Urothelium cell line (cell line): ENCODE measurements at places on chromosomes 12 and 14.

DNA sequence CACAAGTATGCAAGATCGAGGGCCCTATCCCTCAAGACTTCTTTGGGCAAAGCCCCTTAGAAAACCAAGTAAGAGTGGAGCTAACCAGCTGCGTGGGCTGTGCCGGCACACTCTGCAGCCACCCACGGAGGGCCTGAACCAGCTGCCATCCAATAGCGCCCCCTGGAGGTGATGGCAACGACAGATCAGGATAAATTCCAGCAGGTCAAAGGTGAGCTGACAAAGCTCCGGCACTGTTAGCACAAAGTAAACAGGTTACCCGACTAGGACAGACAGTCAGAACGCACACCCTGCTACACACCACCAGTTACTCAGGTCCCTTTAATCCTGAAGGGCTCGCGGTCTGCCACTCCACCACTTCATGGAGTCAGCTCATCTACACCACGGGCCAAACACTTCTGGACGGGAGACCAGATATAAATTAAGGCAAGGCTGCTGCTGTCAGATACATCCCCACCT lies 4.9 kb downstream of the ZBTB39 start:
- DNase-seq, result peak; percentile 76

- DNase-seq, result no peak
Observed at GRCh38 chr14:61940666-61941420, 178.6 kb downstream of the SNAPC1 start.

- no peak for DNase-seq
Observed at GRCh38 chr12:106863189-106863588, 88.7 kb downstream of the RIC8B start.

DNA sequence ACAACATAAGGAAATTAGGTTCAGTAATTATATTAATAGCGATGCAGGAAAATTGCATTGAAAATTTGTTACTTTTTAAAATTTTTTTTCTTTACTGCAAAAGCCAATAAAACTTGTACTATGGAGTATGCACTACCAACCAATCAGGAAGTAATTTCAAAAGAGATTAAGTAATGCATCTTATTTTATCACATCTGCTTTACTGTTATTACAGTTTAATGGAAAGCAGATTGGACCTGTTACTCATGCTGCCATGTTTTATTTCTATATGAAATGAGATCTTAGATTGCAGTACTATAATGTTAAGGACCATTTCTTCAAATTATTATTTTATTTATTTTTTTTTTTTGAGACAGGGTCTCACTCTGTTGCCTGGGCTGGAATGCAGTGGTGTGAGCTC lies 1.7 kb upstream of the STRN3 start:
- no peak for DNase-seq

DNA sequence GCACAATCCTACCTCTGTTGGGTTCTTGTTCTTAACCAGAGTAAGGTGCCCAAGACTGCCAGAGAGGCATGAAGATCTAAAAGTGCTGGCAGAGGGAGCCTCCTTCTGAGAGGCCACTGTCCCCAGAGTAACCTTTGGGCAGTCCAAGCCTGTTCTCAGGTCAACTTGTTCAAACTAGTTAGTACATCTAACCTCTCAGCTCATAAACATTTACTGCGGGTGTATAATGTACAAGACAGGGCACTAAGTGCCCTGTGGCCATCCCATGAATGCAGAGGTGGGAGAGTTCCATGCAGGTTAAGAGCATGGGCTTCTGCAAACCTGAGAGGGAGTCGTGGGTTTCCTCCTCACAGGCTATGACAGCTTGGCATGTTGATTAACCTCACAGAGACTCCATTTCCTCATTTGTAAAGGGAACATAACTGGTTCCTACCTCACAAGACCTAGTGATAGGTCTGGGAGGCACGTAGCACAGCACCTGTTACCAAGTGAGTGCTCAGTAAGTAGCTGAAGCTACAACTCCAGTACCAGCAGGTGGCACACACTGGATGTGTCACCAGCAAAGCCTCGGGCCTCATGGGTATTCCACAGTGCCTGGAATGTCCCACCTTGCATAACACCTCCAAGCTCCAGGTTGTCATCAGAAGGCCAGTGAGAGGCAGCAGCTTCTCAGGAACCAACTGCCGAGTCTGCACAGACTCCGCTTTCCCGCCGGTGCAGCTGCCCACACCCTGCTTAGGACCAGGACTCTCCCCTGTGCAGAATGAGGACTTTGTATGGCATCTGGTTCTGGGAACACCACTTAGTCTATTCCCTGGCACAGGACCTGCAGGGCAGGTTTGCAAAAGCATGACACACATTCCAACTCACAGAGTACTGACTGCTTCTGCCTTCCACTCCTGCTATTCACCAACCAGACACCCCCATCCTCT lies 4.4 kb downstream of the VDR start:
- no peak for DNase-seq

GRCh38 chr12:108338915-108339657 lies at the start of gene CMKLR1:
TSS of gene CMKLR1 (minus strand) at chr12:108339311. CDS start at chr12:108293591, 45,720 bp downstream.
- DNase-seq, result peak; percentile 20

DNA sequence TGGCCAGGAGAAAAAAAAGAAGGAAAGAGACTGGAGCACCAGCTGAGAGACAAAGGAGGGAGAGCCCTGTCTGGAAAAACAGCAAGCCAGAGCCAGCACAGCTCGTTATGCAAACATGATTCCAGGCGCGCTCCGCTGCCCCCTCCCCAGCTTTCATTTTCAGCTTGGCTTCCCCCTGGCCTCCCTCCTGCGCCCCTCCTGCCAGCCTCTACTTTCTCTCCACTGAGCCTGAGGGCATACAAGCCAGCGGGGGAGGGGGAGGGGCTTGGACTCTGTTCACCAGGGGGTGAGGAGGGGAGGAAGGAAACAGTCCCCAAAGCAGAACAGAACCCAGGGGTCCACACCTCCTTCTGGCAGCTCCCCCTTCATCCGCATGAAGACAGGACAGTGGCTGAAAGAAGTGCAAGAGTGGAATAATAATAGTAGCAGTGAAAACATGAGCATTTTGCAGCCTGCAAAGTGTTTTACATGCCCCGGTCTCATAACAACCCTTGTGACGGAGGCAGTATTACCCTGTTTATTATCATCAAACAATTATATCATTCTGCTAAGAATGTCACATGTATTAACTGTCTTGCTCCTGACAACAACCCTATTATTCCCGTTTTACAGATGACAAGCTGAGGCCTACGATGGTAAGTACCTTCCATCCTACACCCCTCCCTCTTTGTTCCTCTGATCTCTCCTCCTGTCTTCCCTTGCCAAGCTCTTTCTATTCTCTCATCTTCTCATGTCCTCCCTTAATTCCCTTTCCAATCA lies 24.2 kb downstream of the SMUG1 start:
- no peak for DNase-seq

DNA sequence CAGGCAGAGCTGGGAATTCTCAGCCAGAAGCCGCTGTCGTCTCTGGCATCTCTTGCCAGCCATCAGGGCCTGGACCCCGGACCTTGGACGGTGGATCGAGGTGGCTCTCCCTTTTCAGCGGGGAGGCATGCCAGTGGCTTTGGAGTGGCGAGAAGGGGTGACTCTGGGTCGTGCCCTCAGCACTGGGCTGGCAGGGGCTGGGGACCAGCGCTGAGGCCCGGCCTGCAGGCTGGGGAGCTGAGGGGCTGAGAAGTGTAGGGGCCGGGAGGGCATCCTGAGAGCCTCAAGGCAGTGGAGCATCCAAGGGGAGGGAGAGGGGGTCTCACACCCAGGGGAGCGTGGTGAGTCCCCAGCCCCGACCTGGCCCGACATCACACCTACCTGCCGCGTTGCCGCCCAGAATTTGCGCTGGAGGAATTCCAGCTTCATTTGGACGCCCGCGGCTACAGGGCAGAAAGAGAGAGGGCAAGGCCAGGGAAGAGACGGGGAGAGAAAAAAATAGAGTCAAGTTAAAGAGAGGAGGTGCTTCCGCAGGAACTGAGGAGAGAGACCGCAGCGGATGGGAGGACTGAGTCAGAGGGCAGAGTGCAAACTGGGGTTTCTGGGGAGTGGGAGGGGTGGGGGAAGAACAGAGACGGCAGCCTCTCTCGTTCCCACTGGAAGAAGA lies 9.0 kb upstream of the LRTM2 start:
- DNase-seq, result peak; percentile 90

GRCh38 chr14:99619835-99620834 lies 16.1 kb upstream of the CCDC85C start:
- no peak for DNase-seq

GRCh38 chr12:48765753-48766162 lies 23.1 kb downstream of the ADCY6 start:
- no peak for DNase-seq
